Left renal pelvis (tissue), 4 donors: ENCODE measurements at places on chromosomes 16 and 17.

DNA sequence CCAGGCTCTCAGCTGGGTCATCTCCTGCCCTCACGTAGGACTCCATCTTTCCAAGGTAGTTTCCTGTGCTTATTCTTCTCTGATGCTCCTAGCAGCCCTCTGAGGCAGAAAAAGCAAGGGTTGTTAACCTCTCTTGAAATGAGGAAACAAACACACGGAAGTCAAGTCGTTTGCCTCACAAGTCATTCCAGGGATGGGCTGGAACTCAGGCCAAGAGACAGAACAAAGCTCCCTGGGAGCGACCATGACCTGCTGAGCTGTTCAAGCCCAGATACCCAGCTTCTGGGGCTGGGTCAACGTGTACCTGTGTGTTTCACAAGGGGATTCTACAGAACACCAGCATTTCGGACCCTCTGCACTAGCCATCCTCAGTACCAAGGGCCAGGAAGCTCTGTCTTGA, 28.1 kb downstream of the SRL start:
- DNase-seq = no peak

- DNase-seq = no peak
Measured at GRCh38 chr16:84323606-84324005, 28.9 kb downstream of the WFDC1 start.

- DNase-seq = no peak
Measured at GRCh38 chr17:8384801-8385378, 1.9 kb upstream of the RPL26 start.

GRCh38 chr16:29763326-29763725, 14.7 kb upstream of the ZG16 start:
- no peak for DNase-seq

GRCh38 chr16:15616475-15617165, 26.3 kb downstream of the MARF1 start:
- DNase-seq = no peak

DNA sequence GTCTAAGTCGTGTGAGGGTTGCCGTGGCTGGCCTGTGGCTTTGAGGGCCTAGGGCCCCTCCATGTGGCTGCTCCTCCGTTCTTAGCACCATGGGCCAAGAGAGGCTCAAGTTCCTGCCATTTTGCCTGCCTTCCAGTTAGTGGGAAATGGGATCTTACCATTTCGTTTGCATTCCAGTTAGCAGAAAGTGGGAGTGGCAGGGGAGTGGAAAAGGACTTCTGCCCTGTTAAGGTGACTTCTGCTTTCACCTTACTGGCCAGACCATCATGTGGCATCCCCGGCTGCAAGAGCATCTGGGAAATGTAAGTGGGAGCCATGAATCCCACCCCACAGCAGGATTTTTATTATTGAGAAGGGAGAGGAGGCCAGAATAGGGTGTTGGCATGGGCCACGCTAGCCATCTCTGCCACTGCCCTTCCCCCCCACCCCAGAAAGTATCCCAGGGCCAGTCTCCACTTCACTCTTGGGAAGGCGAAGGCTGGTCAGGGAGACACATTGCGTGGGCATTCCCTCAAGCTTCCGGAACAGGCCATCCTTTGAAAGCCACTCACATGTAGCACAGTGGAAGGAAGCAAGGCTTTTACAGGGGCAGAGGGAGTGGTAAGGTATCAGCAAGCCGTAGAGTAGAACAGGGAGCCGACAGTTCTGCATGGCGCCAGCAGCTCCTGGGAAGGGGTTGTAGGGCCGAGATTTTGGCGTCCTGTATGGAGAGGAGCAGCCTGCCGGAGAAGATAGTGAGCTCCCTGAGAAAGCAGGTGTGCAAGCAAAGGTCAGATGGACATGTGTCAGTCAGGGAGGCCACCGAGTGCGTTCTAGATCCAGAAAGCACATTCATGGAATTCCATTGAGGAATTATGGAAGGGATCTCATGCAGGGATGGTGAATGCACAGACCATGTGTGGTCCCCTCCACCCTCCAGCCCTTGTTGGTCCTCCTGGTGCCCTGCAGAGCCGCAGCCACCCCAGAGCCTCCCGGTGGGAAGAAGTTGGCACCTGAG, 33.4 kb downstream of the CMIP start:
- DNase-seq = no peak
